ENCODE measurements at places on chromosomes 7 and 10. TPM values are rescaled to one million over a fixed set of nuclear protein-coding genes. Genes with fewer than 3 reads are reported as not detected.

GRCh38 chr10:16425449-16425848, 11.4 kb upstream of the PTER start:
- no peak for DNase-seq

DNA sequence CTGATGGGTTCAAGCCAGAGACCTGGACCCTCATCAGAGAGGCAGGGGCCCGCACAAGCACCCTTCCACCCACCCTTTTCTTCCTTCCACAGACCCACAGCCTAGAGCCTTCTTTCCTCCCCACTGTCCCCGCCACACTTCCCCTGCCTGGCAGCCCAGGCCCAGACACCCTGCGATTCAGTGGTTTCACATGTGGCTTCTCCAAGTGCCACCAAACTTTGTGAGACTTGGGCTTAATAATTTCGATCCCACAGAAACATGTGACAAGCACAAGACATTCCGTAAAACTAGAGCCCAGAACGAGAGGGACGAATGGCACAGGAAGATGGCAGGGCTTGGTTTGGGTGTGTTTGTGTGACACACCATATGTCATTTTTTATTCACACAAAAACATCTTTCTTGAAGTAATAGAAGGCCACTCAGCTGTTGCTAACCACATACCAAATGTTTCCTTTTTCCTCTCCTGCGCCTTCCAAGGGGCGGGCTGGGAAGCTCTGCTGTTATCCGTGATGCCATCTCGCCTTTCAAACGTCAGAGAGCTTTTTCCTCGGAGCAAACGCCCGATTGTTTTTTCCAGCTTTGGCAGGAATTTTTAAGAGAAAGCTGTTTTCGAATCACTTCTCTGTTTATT, 162.9 kb downstream of the GRK5 start:
- DNase-seq = peak; percentile 83

DNA sequence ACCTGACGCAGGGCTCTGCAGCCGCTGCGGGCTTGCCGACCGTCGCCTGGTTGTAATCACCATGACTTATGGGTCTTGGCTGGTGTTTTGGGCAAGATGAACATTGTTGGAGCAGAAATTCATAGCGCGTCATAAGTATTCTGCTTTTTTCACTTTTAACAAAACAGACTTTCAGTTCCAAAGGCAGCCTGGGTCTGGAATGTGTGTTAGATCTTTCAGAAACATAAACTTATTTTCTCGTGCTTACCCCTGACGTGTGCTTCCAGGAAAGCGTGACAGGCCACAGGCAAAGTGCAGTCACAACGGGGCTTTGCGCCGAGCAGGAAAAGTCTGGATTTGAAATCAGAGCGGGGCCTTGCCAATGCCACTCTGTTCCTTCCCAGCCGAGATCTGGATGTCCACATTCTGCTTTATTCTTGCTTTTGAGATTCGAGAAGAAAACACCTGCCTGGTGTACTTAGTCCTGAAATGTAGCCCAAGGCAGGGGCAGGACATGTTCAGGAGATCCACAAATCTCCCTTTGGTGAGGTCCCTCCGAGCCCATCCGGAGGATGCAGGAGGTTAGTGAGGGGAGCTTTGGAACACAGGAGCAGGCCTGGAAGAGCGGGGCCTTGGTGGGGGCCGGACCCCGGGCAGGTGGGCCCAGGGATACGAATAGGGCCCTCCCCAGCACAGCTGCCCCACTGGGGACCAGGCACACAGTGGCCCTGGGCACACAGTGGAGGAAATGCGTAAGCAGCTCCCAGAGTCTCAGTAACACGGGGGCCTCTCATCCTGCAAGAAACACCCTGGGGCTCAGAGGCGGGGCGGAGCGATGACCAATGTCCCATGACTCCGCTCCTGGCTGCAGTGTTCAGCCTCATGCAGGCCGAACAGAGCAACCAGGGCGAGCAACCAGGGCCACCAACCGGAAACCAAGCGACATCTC, 49.5 kb upstream of the EBF3 start:
- DNase-seq = no peak

GRCh38 chr10:17006631-17007417, 122.8 kb downstream of the CUBN start:
- DNase-seq = peak; percentile 78

The ITPRID1 gene
- total RNA-seq = not detected

GRCh38 chr10:121437596-121437995, 160.6 kb downstream of the FGFR2 start:
- DNase-seq = no peak

- no peak for DNase-seq
Measured at GRCh38 chr7:115654384-115655214, 376.0 kb downstream of the TFEC start.

GRCh38 chr10:124663766-124664360, 80.3 kb downstream of the FAM53B start:
- no peak for DNase-seq

DNA sequence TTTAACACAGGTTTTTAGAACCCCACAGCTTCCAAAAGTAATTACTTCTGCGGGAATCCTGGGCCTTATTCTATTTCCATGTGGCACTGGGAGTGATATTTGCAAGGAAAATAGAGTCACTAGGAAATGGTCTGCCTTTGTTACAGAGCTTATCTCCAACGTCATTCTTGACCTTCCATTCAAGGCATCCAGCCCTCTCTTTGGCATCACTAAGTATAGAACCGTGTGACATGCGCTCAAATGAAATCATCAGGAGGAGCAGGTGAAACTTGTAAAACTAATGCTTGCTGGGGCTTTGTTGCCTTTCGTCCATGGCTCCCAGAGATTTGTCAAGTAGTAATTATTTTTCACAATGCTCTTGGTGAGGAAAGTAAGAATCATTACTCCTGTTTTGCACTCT, 73.4 kb downstream of the PAPSS2 start:
- no peak for DNase-seq

The CPA2 gene
- total RNA-seq = not detected

DNA sequence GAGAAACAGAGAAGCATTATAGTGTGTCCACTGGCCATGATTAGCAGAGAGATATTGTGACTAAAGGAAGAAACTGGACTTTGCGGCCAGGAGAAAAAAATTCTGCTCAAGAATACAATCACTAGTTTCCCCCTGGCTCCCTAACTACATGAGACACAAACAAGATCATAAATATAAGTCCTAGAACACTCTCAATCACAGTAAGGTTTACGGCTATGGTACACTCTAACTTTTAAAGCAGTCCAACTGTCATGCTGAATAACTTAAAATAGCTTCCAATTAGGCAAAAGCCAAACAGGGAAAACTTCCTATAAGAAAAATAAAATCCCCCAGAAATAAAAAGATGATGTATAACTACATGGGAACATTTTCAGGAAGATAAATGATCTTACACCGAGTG, 132.1 kb downstream of the STRA8 start:
- no peak for DNase-seq

DNA sequence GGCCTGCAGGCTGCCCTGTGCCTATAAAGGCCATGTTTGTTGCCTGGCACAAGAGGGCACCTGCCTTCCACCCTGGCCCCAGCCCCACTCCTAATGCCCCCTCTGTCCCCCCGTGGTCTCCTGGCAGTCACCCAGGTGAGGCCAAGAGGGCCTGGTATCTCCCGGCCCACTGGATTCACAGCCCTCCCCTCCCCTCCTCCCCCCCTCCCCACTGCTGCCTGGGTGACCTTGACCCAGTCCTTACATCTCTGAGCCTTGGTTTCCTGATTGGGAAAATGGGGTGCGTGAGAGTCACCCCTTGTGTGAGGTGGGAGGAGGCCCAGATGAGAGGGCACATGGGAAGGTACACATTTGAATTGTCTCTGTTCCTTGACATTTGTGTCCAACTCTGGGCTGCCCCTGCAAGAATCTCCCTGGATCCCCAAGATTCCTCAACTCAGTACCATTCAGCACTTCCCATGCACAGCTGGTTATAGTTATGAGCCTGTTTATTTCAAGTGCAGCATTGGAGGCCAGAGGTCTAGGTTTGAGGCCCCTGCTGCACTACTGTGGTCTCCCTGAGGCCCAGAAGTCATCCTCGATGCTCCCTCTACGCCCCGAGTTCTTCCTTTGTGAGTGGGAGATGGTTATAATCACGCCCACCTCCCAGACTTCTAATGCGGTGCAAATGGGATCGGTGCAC, 58.9 kb downstream of the TMEM270 start:
- DNase-seq = no peak

- DNase-seq = no peak
Measured at GRCh38 chr7:100396421-100396982, 23.2 kb downstream of the PILRA start.

GRCh38 chr10:104349623-104350126, 4.0 kb upstream of the CFAP58 start:
- no peak for DNase-seq

- no peak for DNase-seq
Measured at GRCh38 chr10:121459279-121459621, 139.0 kb downstream of the FGFR2 start.

GRCh38 chr10:78489034-78489433, 455.4 kb downstream of the RPS24 start:
- DNase-seq = no peak

DNA sequence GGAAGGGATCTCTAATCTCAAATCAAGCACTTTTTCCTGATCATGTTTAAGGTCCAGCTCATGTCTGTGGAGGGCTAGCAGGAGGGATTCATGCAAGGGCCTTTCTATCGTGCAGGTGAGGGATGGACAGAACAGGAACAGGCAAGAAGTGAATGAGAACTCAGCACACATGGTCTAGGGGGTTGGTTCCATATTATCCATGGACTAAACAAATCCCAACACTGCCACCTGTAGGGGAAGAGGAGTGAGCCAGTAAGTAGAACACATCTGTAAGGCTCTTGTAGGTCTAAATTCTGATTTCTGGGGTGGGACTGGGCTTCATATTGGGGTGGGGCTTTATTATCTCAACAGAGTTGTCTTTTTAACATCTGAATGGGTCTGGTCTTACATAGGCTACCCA, 138.0 kb upstream of the TARP start:
- DNase-seq = no peak

The TMEM196 gene
- not detected for total RNA-seq

DNA sequence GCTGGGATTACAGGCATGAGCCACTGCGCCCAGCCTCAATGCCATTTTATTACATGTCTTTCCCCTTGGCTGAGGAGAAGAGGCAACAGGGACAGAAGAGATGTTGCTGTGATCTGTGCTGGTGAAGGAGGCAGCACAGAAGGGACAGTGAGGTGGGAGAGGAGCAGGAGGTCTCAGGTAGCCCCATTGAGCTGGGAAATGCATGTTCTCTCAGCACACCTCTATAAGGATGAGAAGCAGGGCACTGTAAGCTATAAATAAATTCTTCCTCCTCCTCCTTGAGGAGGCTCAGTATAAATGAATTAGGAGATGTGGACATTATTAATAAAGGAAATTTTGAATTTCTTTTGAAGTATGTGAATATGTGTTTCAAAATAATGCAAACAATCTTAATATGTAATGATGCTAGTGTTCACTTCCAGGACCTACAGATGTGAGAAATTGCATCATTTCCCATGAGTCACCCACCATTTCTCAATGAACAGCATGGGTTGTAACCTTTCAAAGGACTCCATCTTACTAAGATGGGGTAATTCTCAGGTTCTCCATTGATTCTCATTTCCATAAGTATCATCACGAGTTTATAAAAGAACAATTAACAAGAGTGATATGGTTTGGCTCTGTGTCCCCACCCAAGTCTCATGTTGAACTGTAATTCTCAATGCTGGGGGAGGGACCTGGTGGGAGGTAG, 88.9 kb upstream of the ODAD2 start:
- DNase-seq = no peak

GRCh38 chr7:143408686-143409561, at the start of gene EPHA1:
TSS of gene EPHA1 (minus strand) at chr7:143408856. CDS start at chr7:143408805, 51 bp downstream.
- no peak for DNase-seq

DNA sequence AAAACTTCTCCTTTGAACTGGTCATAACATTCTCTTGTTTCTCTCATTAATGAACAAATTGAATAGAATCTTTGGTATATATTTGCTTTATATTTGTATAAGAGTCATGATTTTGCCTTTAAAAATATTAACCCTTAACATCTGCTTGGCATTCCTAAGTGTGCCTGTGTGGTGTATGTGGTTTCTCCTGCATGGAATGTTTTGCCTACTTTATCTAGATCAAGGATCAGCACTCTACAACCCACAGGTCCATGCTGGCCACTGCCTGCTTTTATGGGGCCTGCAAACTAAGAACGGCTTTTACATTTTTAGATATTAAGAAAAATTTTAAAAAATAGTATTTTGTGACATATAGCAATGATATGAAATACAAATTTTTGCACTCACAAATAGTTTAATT, 4.3 kb upstream of the LAMB4 start:
- DNase-seq = no peak

GRCh38 chr10:99681553-99681952, 22.2 kb downstream of the ENTPD7 start:
- no peak for DNase-seq

GRCh38 chr10:112295853-112296830, 12.9 kb downstream of the TECTB start:
- DNase-seq = no peak

DNA sequence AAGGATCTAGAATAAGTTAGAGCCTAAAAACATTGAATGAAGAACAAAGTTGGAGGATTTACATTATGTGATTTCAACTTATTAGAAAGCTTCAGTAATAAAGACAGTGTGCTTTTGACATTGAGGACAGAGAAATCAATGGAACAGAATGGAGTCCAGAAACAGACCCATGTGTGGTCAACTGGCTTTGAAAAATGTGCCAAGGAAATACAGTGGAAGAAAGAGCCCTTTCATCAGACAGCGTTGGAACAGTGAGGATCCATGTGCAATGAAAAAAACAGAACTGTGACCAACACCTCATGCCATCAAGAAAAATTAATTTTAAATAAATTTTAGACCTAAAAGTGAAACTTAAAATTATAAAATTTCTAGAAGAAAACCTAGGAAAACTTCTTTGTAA, 50.6 kb upstream of the LRRC18 start:
- no peak for DNase-seq

- no peak for DNase-seq
Measured at GRCh38 chr7:33736521-33737221, 168.7 kb upstream of the BMPER start.

DNA sequence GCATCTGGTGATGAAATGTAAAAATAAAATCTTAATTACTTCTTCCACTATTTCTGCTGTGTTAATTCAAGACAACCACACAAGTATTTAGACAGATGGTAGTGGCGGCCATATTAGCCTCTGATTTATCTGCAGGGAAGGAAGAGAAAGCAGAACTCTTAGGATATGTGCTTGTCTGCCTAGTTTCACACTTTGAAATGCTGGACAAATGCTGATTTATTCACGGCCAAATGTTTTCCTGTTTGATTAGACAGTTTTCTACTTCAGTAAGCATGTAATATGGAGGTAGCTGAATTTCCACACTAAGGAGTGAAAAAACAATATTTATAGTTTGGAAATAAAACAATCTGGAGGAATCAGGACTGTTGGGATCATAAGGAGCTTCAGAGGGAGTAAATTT, 158.1 kb downstream of the AGMO start:
- DNase-seq = no peak

DNA sequence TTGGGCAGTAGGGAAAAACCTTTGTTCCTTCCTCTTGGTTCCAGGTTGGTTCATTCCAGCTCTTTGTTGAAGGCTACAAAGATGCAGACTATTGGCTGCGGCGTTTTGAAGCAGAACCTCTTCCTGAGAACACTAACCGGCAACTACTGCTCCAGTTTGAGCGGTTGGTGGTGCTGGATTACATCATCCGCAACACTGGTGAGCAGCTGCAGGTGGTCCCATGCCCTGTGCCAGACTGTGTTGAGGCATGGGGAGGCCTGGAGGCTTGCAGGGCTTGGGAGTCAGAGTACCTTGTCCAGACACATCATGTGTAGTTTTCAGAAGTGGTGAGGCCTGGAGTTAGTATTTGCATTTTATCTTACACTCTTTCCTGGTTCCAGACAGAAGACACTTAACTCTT, 16.3 kb downstream of the PI4K2A start:
- no peak for DNase-seq

All from pulmonary artery endothelial cell (primary cell).